Activated naive CD4-positive, alpha-beta T cell treated with Interleukin-2 at 50 U/mL for 16 hours (primary cell): ENCODE measurements at places on chromosomes 13 and 19.
A peak's percentile ranks its signal among the peaks of the same experiment; 100 is the strongest.

DNA sequence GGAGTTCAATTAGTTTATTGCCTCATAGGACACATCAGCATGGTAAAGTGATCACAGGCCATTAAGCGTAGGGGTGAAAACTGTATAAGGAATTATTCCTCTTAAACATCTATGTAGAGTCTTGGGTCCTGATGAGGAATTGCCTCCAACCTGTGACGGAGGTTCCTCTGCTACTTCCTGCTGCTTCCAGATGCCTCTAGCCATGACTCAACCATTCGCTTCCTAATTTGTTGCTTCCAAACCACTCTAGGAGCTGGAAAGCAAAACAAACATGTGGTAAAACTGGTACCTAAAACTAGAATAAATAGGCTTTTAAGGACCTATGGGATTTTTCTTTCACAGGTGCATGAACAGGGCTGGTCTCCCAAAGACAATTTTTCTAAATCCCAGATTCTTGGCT, 253.8 kb downstream of the KLF12 start:
- DNase-seq, result no peak

DNA sequence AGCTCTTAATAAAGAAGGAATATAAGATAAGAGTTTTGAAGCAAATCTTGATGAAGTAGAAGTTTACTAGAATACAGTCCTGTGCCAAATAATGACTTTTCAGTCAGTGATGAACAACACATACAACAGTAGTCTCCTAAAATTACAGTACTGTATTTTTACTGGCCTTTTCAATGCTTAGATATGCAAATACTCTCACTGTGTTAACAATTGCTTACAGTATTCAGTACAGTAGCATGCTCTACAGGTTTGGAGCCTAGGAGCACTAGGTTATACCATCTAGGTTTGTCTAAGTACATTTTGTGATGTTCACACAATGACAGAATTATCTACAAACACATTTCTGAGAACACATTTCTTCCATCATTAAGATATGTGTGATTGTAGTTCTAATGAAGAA, 316.7 kb upstream of the KLHL1 start:
- no peak for DNase-seq

- DNase-seq, result no peak
These were observed 78.4 kb downstream of the DPF1 start for GRCh38 chr19:38145623-38146022.

GRCh38 chr13:43058318-43058674, 34.9 kb downstream of the DNAJC15 start:
- DNase-seq, result peak; percentile 16
